ENCODE measurements at places on chromosomes 6 and 20.

- no peak for DNase-seq
Observed at GRCh38 chr6:36967757-36968156, 13.2 kb downstream of the PI16 start.

DNA sequence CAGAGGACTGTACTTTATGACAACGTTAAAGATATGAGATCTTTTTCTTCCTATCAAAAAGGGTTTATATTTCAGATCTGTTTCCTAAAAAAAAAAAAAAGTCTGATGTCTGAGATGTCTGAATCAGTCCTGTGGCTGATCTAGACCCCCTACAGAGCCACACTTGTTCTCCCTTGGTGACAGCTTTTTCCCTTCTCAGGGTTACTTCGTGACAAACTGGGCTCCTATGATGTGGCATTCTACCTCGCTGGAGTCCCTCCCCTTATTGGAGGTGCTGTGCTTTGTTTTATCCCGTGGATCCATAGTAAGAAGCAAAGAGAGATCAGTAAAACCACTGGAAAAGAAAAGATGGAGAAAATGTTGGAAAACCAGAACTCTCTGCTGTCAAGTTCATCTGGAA is 134.5 kb downstream of the SLC16A10 start:
- no peak for DNase-seq

DNA sequence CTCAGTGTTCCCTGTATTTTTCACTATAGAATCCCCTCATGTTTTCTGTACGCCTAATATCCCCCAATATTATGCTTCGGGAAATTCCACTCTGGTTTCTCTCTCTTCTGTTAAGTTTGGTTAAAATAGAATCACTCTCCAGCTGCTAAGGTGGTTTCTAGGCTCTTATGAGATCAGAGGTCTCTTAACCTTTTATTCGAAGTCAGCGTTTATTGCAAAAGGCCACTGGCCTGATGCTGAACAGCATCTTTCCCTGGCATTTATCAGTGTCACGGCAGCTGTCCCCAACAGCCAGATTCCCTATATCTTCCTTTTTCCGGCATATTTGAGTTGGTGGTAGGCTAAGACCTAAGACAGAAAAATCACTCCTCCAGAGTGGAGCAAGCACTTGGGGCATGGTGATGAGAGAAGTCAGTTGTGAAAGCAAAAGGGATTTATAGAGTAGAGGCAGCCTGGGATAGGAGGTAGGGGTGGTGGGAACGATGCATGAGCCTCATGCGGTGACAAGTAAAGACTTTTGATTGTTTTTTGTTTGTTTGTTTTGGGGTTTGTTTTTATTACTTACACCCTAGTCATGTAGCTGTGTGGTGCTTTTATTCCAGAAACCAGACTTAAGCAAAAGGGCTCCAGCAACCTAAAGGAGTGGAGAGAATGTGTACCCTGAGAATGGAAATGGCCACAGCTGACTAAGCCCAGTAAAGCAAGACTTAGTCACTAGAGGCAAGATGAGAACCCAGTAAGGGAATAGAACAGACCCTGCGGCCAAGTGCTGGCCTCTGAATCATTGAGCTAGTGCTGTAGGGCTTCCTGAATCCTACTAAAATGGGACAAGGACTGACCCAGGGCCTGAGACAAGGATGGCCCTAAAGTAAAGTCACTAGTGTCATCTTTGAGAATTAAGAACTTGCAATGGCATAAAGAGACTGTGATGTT is 233.0 kb upstream of the PRND start:
- DNase-seq = no peak

GRCh38 chr6:135774006-135774405 is 77.5 kb upstream of the PDE7B start:
- DNase-seq = no peak

- no peak for DNase-seq
Observed at GRCh38 chr20:43379239-43379917, 78.3 kb upstream of the SRSF6 start.

DNA sequence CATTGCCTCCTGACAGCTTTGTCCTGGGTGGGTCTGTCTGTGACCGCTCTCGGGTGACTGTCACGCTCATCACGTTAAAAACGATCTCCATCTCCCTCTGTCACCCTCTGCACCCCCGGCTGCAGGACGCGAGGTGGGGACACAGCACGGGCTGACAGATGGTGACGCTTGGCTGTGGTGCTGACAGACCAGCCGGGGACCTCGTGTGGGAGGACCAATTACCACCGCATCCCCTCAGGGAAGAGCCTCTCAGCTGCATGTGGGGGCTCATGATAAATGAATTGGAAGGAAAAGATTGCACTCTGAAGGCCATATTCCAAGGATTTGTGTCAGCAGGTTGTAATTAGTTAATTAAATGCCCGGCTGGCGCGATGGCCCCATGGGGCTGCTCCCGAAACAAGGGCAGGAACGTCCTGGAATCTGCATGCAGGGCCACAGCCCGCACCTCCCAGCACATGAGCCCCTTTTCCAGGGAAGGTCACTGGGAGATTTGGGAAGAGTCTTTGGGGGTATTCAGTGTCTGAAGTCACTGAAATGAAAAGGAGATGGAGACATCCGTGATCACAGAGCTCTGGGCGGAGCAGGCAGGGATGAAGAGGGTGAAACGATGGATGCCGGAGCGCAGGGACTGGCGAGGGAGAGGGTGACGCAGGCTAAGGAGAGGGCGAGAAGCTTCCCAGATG is 87.1 kb downstream of the ERMARD start:
- no peak for DNase-seq

GRCh38 chr6:163554663-163555062 is 140.1 kb downstream of the QKI start:
- no peak for DNase-seq

GRCh38 chr6:128186729-128187128 is 285.9 kb upstream of the THEMIS start:
- DNase-seq = no peak

GRCh38 chr20:46154305-46154704 is 36.2 kb downstream of the CD40 start:
- DNase-seq = peak; percentile 65

- no peak for DNase-seq
Observed at GRCh38 chr6:166534658-166535406, 51.6 kb downstream of the RAMACL start.

DNA sequence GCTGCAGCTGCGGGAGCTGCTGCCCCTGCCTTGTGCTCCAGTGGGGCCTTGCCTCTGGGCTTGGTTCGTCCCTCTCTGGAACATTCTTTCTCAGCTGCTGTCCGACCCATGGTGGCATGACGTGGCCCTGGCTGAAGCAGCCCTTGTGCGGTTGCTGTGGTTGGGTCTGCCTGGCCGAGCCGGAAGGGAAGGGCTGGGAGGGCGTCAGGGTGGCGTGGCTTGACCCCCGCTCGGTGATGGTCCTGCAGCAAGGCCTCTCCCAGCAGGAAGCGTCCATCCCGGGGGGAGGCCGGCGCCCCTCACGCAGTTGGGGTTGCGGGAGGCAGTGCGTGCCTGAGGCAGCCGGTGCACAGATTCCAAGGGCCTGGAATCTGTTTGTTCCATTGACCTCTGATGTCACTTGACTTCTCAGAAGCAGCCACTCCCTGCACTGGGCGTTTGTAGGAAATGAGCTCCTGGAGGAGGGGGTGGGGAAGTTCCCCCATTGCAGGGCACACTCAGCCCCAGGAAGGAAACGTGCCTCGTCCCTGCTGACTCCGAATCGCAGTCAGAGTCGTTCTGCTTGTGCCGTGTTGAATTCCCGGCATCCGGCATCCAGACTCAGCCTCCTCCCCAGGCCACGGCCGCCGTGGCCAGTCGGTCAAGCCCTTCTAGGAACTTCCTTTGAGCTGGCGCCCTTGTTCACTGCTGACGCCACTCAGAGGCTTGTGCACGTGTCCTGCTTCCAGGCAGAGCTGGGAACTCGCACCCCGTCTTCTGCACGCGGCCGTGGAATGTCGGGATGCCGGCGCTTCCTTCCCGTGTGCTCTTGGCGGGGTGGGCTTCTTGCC is 9.7 kb upstream of the TNFRSF6B start:
- no peak for DNase-seq

DNA sequence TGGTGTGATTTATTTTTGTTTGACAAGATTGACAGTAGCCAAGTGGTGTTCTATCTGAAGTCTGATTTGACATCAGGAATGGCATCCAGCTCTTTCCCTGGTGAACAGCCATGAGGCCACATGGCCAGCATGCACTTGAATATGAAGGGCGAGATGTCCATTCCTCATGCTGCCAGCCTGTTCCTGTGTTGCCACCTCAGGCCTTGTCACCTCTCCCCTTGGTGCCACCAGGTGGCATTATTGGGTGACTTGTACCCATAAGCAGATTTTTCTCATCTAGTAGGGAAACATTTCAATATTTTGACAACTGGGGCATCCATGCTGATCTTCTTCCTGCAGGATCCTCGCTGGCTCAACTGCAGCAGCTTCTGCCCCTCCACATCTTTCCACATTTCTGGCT is 199.1 kb downstream of the ERMARD start:
- DNase-seq = no peak

GRCh38 chr6:91562955-91563354 is 976.1 kb upstream of the MAP3K7 start:
- no peak for DNase-seq

GRCh38 chr6:74932232-74932888 is 273.5 kb downstream of the COL12A1 start:
- DNase-seq = no peak

DNA sequence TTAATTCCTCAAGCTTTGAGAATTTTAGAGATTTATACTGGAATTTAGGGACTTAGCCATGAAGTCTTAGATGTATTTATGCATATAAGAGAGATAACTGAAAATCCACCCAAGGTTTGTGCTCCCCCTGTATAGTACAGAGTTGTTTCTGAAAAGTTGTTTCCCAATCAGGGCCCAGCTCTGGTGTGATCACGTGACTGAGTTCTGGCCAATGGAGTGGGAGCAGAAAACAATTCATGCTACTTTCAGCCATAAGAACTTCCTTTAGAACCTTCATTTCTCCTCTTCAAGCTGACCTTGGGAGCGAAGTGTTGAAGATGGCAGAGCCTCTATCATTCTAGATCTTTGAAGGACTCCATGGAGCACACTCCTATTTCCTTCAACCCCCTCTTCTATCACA is 151.0 kb downstream of the RCAN2 start:
- no peak for DNase-seq

DNA sequence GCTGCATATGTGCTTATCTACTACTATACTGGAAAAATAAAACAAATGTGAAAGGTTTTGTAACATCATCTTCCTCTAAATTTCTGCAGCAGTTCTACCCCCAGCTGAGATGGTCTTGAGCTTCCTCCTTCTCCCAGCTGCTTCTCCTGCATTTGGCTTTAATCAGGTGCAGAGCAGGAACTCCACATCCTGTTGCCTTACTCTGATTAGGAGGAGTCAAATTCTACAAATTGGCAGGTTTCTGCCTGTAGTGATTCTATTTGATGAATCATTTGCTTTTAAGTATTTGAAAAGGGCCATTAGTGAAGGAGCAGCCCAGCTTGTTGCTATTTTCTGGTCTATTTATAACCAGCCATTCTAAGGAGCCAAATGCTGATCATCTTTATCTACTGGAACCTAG is 224.5 kb downstream of the GMDS start:
- DNase-seq = no peak

- no peak for DNase-seq
Observed at GRCh38 chr6:113679051-113679450, 178.1 kb upstream of the MARCKS start.

GRCh38 chr6:129679758-129680157 is 30.2 kb downstream of the ARHGAP18 start:
- DNase-seq = no peak

- no peak for DNase-seq
Observed at GRCh38 chr20:36104244-36104643, 50.3 kb upstream of the EPB41L1 start.

GRCh38 chr20:22929661-22930060 is 105.5 kb upstream of the SSTR4 start:
- no peak for DNase-seq
